ENCODE measurements at places on chromosomes 3 and 15. TPM values are rescaled to one million over a fixed set of nuclear protein-coding genes. Genes with fewer than 3 reads are reported as not detected.

GRCh38 chr3:172448661-172449465, 607 bp upstream of the GHSR start:
- no peaks in the 10 kb centered on the region for H3K36me3 ChIP-seq
- peaks cover 3% of the 10 kb centered on the region for H3K27me3 ChIP-seq
- H3K4me3 ChIP-seq, result no peak overlapping the region
- H3K27ac ChIP-seq, result no peak overlapping the region
- peaks cover 26% of the 10 kb centered on the region for H3K4me1 ChIP-seq

DNA sequence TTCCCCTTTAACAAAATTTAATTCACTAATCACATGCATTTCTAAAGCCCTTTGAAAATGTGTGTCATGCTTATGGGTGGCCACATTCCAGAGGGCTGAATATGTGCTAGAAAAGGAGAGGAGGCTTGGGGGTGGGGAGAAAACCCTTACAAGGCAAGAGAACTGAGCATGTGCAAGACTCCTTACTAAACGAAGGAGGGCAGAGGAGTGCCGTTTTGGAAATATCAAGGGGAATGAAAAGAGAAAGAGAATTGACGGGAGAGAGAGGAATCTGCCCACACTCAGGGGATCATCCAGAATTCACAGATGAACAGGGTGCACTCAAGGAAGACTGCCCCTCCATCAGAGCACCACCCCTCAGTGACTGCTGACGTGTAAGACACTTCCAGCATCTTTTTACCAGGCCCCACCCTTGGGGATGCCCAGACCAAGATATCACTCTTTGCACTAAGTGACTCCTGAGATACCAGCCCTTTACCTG, 37.9 kb upstream of the TSC22D2 start:
- no peaks in the 10 kb centered on the region for H3K4me1 ChIP-seq
- no peaks in the 10 kb centered on the region for H3K27me3 ChIP-seq
- H3K4me3 ChIP-seq, result no peak overlapping the region
- H3K36me3 ChIP-seq, result no peaks in the 10 kb centered on the region
- DNase-seq, result no peak

The WDR72 gene
- not detected for total RNA-seq

The OXNAD1 gene
- total RNA-seq, result 78.5 TPM

The HCLS1 gene
- total RNA-seq, result 336 TPM

The IMPG2 gene
- total RNA-seq, result 0.81 TPM

The POMGNT2 gene
- total RNA-seq, result 5.4 TPM
